H1 (cell line): ENCODE measurements at places on chromosomes 4 and X. TPM values are rescaled to one million over a fixed set of nuclear protein-coding genes. Genes with fewer than 3 reads are reported as not detected.

NCAPG gene
- 6.8 and 12.9 TPM in 2 replicates for polyA plus RNA-seq

EVC gene
- 2.6 and 5.1 TPM in 2 replicates for polyA plus RNA-seq

PABPC1L2B gene
- 1.4 and 1.5 TPM in 2 replicates for polyA plus RNA-seq

FAM47E gene
- 1.2 and 1.4 TPM in 2 replicates for polyA plus RNA-seq

DMP1 gene
- polyA plus RNA-seq, result 0.05 TPM in 1 of 2 replicates, not detected in the other

PHKA1 gene
- 3.2 and 4.2 TPM in 2 replicates for polyA plus RNA-seq

ODAPH gene
- polyA plus RNA-seq, result not detected in 2 replicates
